ENCODE measurements at places on chromosomes 12 and 14.

DNA sequence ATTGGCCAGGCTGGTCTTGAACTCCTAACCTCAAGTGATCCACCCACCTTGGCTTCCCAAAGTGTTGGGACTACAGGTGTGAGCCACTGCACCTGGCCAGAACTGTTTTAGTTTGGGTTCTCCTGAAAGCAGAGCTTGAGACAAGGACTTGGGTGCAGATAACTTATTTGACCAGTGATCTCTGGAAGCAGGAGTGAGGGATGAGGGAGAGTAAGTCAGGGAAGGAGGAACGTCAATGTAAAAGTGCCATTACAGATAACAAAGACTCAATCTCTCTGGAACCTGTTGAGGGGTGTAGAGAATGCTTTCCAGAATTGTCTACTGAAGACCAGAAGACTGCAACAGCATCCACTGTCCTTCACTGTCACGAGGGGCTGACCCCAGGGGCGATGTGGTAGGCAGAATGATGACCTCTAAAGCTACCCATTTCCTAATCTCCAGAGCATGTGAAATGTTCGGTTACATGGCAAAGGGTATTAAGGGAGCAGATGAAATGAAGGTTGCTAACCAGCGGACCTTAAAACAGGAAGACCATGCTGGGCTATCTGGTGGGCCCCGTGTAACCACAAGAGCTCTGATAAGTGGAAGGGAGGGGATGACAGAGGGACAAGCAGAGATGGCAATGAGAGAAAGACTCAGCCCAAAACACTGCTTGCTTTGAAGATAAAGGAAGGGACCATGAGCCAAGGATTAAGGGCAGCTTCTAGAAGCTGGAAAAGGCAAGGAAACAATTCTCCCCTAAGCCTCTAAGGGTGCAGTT, 207.8 kb downstream of the RBM19 start:
- no peak for DNase-seq

DNA sequence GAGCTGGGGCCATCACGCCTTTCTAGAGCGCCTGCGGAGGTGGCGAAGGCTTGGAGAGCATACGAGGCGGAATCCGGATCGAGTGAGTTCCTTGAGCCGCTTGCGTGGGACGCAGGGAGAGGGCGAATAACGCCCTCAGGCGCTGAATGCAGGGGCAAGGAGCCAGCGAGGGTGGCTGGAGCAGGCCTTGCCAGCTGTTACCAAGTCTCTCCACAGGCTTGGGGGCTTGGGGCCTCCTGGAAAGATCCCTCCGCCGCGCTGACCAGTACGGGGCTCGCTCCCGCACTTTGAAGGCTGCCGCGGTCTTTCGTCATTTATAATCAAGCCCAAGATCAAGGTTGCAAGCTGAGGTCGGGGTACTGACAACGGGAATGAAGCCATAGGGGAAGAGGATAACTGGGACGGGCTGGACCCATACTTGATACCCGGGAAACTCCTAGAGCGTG, 1.2 kb downstream of the FLRT2 start:
- DNase-seq: peak; percentile 44

DNA sequence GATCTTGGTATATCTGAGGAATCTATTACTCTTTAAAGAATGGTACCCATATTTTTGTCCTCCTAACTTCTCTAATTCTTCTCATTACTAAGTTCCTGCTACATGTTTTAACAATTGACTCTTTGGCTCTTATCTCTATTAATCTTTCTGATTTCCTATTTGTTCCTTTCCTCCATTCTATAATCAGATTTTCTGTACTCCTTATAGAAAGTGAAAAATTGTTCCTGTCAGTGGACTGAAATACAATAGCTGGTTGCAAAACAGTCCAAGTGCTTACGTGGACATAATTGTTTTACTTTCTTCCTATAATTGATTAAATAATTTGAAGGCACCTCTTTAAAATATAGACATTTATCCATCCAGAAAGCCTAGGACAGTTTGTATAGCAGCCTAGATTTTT, 86.7 kb upstream of the PTHLH start:
- DNase-seq: no peak

GRCh38 chr12:123148655-123149054, 2.2 kb downstream of the PITPNM2 start:
- DNase-seq: no peak

- DNase-seq: no peak
Measured at GRCh38 chr14:93011141-93011529, 88.2 kb downstream of the CHGA start.

GRCh38 chr12:92197815-92198214, 52.2 kb upstream of the BTG1 start:
- DNase-seq: no peak
